ENCODE measurements at places on chromosomes 12 and 14. TPM values are rescaled to one million over a fixed set of nuclear protein-coding genes. Genes with fewer than 3 reads are reported as not detected.
A peak's percentile ranks its signal among the peaks of the same experiment; 100 is the strongest.

- no peak for DNase-seq
Measured at GRCh38 chr12:52925717-52926595, 21.1 kb upstream of the KRT8 start.

- no peak for DNase-seq
Measured at GRCh38 chr14:76261371-76261811, 109.7 kb downstream of the GPATCH2L start.

Gene HCAR2
- total RNA-seq = 0.27 TPM

- DNase-seq = no peak
Measured at GRCh38 chr14:54532111-54533012, 22.7 kb downstream of the CGRRF1 start.

- DNase-seq = no peak
Measured at GRCh38 chr14:68386950-68387779, 405.7 kb downstream of the ZFP36L1 start.

DNA sequence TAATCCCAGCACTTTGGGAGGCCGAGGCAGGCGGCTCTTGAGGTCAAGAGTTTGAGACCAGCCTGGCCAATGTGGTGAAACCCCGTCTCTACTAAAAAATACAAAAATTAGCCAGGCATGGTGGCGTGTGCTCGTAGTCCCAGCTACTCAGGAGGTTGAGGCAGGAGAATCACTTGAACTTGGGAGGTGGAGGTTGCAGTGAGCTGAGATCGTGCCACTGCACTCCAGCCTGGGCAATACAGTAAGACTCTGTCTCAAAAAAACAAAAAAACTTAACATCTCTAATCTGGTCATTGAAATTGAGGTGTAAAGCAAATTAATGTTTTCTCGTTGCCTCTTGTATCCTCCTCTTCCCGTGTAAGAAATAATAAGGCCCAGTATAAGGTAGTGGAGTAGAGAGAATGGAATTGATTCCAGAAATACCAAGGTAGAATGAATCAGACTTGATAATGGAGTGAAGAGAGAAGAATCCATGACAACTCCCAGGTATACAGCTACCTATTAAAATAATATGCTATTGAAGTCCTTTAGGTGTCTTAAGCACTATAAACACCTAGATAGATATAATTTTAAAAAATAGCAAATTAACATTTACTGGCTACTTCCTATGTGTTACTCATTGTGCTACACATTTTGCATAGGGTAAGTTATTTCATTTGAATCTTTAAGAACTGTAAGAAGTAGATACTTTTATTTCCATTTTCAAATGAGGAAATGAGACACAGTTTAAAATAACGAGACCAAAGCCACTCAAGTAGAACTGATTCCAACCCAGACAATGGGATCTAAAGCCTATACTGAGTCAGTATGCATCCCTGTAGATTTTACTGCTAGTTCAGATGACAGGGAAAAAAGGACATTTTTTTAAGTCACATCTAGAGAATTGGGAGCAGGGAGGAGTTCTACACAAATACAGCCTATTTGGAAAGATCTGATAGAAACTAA lies 23.2 kb downstream of the RAP1B start:
- no peak for DNase-seq

Gene TGM1
- 1.1 TPM for total RNA-seq

- DNase-seq = no peak
Measured at GRCh38 chr14:73714656-73715081, 485 bp upstream of the PNMA1 start.

Gene REP15
- total RNA-seq = 6.3 TPM

Gene SLC17A8
- not detected for total RNA-seq

- DNase-seq = peak; percentile 86
Measured at GRCh38 chr12:11500188-11500860, 105.0 kb upstream of the PRB2 start.

DNA sequence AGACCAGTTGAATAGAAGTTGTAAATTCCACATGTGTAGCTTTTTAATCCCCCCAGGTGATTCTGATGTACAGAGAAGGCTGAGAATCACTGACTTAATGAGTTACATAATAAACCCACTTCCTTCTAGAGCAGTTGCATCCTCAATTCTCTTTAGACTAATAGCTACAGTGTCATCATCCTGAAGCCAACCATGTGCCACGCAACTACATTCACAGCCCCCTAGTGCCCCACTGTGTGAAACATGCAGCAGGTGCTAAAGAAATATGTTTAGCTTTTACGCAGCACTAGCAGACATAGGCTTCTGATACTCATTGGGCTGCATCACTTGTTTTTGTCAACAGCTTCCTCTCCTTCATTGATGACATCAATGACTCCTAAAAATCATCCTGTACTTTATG lies 1168.3 kb downstream of the BCL11B start:
- DNase-seq = no peak

Gene MED13L
- total RNA-seq = 57.7 TPM

DNA sequence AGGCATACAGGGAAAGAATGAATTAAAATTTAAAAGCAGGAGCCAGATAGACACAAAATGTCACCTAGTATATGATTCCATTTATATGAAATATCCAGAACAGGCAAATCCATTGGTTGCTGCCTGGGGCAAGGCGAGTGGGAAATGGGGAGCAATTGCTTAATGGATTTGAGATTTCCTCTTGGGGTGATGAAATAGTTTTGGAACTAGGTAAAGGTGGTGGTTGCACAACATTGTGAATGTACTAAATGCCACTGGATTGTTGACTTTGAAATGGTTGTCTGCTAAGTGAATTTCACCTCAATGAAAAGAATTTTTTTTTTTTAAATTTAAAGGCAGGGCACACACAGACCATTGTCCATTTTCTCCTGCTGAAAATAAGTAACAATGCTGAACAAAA lies 61.9 kb downstream of the ABCC9 start:
- DNase-seq = no peak

DNA sequence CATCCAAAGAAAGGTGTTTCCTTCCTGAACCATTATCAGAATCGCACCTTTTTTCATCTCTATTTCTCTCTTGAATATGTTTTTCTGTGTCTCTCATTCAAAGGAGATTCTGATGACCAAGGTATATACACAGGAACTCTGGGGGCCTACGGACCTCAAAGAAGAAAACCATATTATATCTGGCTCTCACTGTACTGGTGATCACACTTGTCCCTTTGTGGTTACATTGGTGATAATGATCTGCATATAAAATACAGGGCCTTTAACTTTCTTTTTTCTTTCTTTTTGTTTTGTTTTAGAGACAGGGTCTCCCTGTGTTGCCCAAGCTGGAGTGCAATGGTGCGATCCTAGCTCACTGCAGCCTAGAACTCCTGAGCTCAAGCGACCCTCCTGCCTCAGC lies 185.2 kb upstream of the AMIGO2 start:
- DNase-seq = no peak

DNA sequence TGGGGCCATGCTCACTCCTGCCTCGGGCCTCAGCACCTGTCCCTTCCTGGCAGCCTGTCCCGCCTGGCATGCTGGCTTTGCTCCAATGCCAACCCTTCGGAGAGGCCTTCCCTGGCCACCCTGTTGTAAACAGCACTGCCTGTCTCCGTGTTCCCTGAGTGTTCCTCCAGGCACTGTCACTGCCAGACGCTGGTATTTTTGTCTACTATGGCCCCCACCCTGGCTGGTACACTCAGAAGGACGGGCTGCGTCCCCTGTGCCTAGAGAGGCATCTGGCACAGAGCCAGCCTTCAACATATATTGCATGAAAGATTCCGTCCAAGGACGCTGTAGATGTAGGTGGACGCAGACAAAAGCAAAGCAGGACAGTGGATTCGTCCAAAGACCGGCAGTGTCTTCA lies 2.7 kb upstream of the ASPG start:
- DNase-seq = peak; percentile 70

Gene PPP4R4
- not detected for total RNA-seq

- no peak for DNase-seq
Measured at GRCh38 chr12:54977155-54977554, 7.4 kb downstream of the TESPA1 start.

DNA sequence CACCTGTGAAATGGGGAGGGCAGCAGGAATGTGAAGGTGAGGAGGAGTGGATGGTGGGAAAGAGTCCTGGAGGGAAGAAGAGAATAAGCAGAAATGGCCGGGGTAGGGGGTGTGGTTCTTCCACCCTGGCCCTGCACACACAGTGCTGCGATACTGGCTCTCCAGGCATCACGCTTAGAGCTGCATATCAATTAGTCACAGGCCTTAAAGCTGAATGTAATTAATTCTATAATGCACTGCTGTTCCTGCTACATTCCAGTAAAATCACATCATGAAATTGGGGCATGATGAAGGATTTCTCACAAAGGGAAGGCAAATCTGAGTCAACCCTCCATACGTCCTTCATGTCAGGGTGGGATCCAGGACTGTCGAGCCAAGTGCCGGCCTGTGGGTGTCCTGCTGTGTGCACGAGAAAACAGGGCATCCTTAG lies 566.1 kb downstream of the BCL11B start:
- no peak for DNase-seq

GRCh38 chr14:86798330-86798729 lies 1194.7 kb downstream of the GALC start:
- DNase-seq = no peak

DNA sequence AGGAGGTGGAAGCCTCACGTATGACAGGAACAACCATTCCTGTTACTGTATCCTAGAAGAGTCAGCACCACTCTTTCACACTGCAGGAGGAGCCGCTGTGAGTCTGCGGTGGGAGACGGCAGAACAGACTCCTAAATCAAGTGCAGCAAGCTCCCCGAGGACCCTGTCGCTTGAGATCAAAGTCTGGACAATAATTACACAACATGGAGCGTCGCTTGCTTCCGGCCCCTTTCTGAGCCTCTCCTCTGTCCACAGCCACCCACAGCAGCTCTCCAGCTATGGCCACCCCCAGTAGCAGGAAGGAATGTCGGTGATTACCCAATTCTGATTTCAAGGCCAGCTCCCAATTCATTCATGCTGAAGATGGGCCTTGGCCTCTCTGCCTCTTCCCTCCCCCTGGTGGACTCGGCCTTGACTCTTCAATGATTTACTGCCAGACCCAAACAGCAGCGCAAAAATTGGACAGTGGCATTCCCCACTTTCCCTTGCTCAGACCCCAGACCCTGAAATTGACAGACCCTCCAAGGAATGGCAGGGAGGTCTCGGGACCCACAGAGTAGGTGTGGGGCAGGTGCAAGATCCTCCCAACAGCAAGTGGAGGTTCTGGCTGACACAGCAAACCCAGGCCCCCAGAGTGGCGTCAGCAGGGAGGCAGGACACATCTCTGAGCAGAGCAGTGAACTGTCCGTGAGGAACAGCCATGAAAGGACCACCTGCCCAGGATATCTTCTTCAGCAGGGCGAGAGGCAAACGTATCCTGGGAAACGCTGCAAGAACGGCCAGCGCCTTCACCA lies 272.7 kb upstream of the DIO3 start:
- DNase-seq = no peak

DNA sequence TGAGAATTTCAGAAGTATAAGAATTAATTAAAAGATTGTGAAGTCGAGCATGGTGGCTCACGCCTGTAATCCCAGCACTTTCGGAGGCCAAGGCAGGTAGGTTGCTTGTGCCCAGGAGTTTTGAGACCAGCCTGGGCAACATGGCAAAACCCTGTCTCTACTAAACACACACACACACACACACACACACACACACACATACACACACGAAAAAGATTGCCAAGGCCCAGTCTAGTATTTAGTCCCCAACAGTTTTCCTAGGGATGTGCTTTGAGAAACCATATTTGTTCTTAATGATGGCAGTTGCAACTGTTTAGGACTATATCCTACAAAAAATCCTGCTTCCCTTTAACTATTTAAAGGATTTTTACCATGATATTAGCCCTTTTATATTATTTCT lies 6.0 kb downstream of the TBK1 start:
- no peak for DNase-seq

- no peak for DNase-seq
Measured at GRCh38 chr12:24839268-24839791, 109.6 kb downstream of the BCAT1 start.

Gene WSCD2
- total RNA-seq = 0.97 TPM

DNA sequence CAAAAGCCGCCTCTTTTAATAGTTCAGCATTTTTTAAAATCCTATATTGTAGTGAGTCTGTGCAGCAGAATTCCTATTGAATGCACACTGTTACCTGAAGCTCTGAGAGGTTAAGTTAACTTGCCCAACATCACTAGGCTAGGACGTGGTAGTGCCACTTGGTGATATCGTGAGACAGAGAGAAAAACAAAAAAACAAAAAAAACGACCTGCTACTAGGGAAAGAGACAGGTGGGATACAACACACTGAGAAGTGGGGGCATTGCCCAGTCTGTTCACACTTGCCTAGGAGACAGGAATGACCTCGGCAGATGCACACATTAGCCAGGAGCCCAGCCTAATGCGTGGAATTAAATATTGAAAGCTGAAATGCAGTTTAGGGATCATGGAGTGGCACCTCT lies 129.7 kb upstream of the CCND2 start:
- no peak for DNase-seq

DNA sequence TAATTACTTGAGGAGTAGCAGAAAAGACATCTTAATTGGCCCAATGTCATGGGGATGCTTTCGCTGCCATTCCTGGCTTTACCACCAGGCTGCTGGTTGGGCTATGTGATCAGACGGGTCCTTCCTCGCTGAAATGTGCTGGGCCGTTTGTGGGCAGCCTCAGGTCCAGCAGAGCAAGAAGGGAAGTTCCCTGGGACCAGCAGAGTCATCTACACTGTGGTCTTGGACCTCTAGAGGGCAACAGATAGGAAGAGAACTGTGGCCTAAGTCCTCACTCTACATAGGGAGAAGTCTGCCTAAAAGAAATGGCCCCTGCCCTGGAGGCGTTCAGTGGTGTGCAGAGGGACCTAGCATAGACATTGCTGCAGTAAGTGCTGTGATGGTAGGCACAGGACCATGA lies 10.9 kb downstream of the EVL start:
- peak; percentile 59 for DNase-seq

GRCh38 chr12:100565987-100566545 lies 7.4 kb upstream of the GAS2L3 start:
- no peak for DNase-seq

Gene RDH5
- 10.1 TPM for total RNA-seq

Gene NINJ2
- total RNA-seq = 12.6 TPM

- DNase-seq = no peak
Measured at GRCh38 chr14:79960288-79960687, 251.0 kb downstream of the DIO2 start.

Gene INSM2
- total RNA-seq = not detected

Gene LTB4R
- 1.8 TPM for total RNA-seq

- DNase-seq = no peak
Measured at GRCh38 chr12:129606239-129606638, 297.6 kb downstream of the TMEM132D start.

Gene CCDC38
- total RNA-seq = 0.08 TPM

DNA sequence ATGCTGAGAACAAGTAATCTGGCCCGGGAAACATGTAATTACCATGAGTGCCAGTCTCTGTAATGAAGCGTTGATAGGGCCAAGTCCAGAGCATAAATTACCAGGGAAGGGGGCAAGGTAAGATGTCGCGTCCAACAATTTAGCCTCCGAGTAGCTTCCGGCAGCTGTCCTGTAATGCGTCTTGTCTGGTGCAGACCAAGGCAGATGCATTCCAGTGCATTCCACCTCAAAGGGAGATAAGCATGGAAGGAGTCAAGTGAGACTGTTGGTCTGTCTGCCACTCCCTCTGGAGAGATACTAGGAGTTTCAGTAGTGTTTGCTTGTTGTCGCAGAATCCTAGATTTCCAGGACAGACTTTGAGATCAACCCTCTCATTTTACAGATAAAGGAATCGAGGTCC lies 218.3 kb downstream of the AACS start:
- no peak for DNase-seq
